Neural progenitor cell (in vitro differentiated cells): ENCODE measurements at places on chromosomes 11 and 22.

GRCh38 chr11:2147391-2147790, 8.2 kb upstream of the IGF2 start:
- DNase-seq: no peak

DNA sequence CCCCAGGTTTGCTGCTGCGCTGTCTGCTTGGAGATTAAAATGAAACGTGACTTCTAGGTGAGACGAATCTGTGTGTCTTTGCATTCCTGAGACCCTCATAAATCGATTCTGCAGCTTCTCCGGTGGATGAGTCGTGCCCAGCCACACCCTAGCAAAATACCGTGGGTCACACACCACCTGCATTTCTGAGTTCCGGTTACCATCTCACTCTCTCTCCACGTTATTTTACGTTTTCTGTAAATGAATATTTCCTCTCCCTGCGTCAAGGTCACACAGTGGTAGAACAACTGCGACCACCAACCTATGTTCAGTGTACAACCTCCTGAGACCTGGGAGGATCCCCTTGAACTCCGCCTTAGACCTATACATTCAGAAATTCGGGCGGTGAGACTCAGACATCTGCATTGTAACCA, 1.1 kb downstream of the YWHAH start:
- DNase-seq: peak; percentile 19

GRCh38 chr11:113730887-113731726, 25.0 kb upstream of the TMPRSS5 start:
- DNase-seq: peak; percentile 75

DNA sequence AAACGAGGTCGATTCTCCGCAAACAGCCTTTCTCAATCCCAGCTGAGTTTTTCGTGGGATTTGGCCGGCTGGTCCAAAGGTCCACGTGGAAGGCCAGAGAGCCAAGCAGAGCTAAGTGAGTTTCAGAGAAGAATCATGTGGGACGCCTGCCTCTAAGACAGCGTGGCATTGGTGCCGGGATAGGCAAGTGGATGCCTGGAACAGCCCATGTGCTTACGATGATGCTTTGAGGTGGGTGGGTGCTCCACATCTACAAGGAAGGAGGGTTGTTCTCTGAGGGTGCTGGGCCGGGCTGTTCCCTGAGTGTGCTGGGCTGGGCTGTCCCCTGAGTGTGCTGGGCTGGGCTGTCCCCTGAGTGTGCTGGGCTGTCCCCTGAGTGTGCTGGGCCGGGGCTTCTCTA, 41.4 kb downstream of the MUC2 start:
- DNase-seq: no peak

DNA sequence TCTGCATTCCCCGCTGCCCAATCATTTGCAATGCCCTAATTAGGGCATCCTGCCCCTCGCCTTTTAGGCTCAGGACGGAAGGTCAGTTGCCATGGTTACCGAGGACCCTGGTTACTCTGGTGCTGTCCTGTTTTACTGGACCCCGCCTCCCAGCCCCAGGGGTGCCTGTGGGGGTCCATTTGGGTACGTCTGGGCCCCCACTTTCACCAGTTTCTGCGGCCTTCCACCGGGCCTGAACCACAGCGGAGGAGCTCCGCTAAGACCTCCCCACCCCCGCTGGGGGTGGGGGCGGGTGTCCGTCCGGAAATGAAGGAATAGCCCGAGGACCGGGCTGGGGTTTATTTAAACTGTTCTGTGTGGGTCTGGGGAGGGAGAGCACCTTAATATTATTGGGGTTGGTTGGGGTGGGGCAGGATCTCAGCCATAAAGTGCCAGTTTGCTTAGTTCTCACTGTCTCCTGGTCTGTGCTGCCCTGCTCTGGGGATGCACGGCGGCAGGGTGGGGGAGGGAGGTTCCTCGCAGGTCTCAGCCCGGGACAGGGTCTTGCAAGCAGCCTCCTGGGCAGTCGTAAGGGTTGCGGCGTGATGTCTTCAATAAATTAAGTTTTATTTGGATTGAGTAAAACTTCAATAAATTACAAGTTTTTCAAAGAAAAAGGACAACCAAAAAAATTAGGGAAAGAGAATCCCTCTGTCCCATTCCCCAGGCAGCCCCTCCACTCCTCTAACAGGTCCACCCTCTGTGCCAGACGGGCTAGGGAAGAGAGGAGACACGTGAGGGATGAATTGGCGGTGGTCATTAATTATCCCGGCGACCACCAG, 5.3 kb downstream of the PHOX2A start:
- no peak for DNase-seq

GRCh38 chr11:16933756-16934603, 80.2 kb downstream of the PLEKHA7 start:
- no peak for DNase-seq

- DNase-seq: no peak
Observed at GRCh38 chr11:69647390-69647748, 6.4 kb downstream of the CCND1 start.

- peak; percentile 81 for DNase-seq
Observed at GRCh38 chr11:110362971-110363509, 66.6 kb upstream of the RDX start.

GRCh38 chr22:36586271-36586670, 57.3 kb upstream of the EIF3D start:
- no peak for DNase-seq

- no peak for DNase-seq
Observed at GRCh38 chr11:114298710-114299109, 2.5 kb downstream of the NNMT start.

DNA sequence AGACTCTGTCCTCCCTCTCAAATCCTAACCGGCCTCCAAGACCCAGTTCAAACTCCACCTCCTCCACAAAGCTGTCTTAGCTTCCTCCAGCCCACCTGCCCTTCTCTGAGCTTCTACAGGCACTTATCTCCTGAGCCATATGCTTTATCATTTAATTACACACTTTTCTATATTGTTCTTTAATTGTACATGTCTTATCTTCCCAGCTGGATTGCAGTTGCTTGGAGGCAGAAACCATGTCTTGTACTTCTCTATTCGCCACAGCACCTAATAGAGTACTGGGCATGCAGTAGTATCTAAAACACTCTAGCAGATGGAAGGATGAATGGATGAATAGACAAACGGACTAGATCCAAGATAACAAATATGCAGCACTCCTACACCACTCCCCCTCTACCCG, 11.3 kb downstream of the TRIM29 start:
- no peak for DNase-seq

DNA sequence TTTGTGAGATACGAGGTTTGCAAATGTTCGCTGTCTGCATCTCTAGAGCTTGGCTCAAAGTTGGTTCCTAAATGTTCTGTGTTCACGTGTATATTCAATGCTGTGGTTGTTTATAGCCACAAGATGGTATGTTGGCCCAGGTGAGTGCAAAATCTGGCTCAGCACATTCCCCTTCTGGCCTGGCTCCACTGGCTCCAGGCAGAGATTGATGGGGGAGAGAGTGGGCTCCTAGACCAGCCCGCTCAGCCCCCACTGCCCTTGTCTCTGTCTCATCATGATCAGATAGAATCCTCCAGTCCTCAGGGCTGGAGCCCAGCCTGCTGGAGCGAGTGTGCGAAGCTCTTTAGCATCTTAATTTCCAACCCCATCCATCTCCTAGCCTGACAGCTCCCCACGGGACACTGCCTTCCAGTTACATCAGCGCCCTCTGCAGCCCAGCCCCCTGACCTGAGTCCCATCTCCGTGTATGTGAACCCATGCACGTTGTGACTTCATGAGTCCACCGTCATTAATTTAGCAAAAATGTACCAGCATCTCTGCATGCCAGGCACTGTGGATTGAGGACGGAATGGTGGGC, 2.0 kb downstream of the P2RX3 start:
- DNase-seq: peak; percentile 65

DNA sequence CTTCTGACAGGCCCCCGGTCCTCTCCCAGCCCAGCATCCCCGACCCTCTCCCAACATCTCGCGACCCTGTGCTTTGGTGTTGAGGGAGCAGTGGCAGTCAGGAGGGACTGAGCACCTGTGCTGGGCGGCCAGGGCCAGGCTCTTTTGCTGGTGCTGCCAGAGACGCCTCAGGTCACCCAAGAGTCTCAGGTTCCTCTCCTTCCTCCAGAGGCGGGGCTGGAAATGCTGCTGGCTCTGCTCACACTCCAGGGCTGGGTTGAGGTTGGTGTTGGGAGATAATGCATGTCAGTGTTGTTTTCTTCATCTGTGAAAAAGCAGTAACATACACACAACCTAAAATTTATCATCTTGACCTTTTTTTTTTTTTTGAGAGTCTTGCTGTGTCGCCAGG, 1.2 kb upstream of the IGLL1 start:
- DNase-seq: no peak

DNA sequence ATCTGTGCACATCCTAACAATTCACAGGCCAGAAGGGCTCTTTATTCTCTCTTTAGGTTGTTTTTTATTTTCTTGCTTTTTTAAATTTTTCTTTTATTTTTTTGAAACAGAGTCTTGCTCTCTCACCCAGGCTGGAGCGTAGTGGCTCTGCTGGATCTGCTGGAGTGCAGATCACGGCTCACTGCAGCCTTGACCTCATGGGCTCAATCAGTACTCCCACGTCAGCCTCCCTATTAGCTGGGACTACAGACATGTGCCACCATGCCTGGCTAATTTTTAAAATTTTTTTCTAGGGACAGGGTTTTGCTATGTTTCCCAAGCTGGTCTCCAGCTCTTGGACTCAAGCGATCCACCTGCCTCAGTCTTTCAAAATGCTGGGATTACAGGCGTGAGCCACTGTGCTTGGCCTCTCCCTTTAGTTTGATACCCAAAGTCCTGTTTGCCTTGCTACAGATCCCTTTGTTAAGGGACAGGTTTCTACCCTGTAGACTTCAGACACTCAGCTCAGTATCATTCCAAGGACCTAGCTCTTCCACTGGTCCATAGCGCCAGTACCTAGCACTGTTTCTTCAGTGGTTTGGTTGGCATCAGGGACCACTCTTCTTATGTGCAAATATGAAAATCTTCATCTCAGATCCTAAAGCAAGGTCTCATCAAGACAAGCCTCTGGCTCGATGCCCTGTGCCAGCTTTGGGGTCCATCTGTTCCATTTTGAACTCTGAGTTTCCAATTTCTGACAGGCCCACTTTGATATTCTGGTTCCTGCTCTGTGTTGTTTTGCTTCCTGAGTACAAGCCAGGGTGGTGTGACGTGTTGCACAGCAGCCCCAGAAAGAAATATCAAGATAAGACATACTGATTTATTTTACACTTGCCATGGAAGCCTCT, 211.7 kb downstream of the FAT3 start:
- DNase-seq: no peak

GRCh38 chr11:126414615-126415014, 59.1 kb downstream of the ST3GAL4 start:
- no peak for DNase-seq

GRCh38 chr22:47257976-47258375, 495.5 kb downstream of the TBC1D22A start:
- DNase-seq: no peak

- DNase-seq: peak; percentile 83
Observed at GRCh38 chr11:117819096-117820040, 5.2 kb downstream of the FXYD2 start.

DNA sequence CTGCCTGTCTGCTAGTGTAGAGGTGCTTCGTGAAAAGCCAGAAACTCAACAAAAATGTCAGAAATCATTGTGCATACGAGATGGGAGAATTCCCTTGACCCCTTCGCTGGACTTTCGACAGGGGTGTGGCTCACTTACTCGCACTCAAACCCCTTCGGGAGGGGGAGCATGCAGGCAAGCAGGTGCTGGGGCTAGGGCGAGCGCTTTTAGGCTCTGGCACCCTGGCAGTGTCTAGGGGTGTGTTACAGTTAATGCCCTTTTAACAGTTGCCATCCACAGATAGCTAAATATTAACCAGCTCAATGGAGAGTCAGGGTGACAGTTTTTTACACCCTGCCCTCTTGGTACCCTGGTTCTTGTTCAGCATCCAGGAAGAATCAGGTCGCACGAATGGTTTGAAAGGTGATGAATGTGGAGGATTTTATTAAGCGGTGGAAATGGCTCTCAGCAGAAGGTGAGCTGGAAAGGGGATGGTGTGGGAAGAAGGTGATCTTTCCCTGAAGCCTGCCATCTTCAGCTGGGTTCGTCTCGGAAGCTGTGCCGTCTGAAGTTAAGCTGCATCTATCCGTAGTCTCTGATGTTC, 59.6 kb upstream of the SHANK2 start:
- no peak for DNase-seq

- DNase-seq: no peak
Observed at GRCh38 chr11:39412117-39412516, 2047.3 kb downstream of the LRRC4C start.
